ENCODE measurements at places on chromosomes 11 and 22. TPM values are rescaled to one million over a fixed set of nuclear protein-coding genes. Genes with fewer than 3 reads are reported as not detected.
A peak's percentile ranks its signal among the peaks of the same experiment; 100 is the strongest.

The KLHDC7B gene
- total RNA-seq, result not detected

DNA sequence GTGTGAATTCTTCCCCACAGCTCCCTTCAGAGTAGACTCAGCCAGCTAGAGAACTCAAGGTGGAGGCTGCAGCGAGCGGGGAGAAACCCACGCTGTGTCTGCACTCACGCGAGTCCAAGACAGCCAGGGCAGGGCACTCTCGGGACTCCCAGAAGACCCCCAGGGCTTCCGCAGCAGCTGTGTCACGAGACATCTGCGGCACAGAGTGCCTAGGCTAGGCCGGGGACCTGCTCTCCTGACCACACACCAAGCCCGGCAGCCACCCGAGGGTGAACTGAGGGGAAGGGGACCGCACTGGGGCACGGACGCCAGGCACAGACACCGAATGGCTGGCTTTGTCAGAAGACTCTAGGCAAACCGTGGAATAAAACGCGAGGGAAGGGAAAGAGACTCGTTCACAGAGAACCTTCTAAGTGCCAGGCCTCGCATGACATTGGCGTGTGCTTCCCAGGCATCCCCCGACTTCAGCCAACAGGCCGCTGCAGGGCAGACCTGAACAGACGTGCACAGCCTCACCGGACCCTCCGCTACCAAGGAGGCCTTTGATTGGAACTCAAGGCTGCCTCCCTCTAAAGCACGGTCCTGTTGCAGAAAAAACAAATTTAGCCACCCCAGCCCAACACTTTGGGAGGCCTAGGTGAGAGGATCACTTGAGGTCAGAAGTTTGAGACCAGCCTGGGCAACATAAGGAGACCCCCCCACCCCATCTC is 18.2 kb upstream of the MOB2 start:
- no peak for DNase-seq

DNA sequence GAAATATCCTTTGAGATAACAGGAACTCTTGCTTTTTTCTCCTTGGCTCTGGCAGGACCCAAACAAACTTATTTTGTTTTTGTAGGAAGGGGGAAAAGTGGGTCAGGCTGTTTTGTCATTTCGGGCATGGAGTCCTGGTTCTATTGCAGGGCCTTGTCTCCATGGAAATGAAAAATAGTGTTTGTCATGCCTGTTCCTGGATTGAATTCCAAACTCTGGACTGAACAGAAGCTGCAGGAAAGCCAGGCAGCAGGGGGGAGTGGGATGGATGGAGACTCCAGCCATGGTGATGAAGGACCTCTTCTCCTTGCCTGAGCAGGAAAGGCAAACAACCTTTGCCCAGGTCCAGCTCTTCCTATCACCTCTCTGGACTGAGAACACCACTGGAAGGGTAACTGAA is 87.0 kb downstream of the SCN3B start:
- DNase-seq, result no peak

DNA sequence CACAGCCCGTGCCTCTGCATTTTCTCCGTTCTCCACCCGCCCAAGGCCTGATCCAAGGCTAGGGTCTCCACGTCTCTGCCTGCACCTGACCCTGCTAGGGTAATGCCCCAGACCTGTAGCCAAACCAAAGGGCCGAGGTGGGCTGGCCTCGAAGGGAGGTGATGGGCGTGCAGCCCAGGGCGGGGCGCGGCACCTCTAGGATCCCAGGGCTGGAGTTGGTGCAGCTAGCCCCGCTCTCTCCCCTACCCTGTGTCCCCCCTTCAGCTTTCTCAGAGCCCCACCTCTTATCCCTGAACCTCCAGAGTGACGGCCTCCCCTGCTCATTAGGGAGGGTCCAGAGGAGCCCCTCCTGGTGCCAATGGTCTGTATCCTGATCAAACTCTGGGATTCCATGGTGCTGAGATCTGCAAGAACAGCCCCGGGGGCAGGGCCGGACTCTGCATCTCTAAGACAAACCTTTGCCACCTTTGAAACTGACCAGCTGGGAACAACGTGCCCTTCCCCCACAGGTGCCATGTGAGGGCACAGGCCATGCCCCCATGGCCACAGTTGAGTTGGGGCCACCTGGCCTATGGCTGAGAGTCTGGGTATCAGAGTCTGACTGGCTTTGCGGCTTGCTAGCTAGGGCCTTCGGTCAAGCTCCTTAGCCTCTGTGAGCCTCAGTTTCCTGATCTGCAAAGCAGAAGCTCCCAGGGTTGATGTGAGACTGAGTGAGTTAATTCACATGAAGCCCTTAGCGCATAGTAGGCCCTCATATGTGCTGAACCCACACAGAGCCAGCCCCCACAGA is 23.1 kb upstream of the CBX7 start:
- DNase-seq, result no peak

DNA sequence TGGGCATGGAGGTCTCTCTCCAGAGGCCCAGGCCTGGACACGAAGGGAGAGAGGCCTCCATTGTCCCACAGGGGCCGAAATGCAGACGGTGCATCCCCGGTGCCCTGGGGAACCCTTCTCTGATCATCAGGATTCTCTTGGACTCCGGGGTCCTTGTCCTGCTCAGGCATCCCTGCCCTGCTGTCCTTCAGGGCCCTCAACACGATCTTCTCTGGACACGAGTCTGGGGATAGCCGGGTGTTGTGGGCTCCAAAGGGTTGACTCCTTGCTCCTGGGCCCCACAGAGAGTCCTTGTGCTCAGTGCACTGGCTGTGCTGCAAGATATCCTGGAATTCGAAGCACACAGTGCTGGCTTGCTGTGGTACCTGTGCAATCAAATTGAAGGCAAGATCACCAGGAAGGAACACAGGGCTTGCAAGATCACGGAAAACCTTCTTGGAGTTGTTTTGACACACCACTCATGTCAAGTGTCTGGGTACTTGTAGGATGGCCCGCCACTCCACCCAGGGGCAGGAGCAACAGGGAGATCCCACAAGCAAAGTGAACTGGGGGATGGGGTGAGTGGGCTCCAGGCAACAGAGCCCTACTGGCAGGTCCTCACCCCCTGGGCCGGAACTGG is 61.3 kb upstream of the PRODH start:
- DNase-seq, result no peak

- DNase-seq, result peak; percentile 81
These were observed 1.6 kb upstream of the MCAM start for GRCh38 chr11:119318240-119319135.

The CNIH2 gene
- 0.54 TPM for total RNA-seq

DNA sequence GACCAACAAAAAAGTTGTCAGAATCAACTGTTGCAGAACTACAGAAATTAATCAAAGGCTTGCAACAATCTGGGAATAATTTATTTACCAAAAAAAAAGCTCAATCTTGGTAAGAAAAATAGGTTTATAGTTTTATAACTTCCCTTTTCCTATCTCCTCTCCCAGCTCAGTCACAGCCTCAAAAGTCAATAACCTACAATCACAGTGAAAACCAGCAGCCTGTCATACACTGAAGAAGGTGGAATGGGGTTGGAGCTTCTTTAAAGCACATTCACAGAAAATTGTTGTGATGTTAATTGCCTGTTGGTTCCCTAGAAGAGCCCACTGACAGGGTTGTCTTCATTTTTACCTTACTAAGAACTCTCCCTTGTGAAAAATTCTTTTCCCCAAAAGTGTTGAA is 50.7 kb upstream of the CEP126 start:
- DNase-seq, result no peak

The NAP1L4 gene
- 80.8 TPM for total RNA-seq

- no peak for DNase-seq
These were observed 113.4 kb upstream of the CRYBB3 start for GRCh38 chr22:25085930-25086901.

GRCh38 chr11:61549662-61550568 is 31.0 kb downstream of the SYT7 start:
- no peak for DNase-seq

The OR8A1 gene
- total RNA-seq, result not detected

- peak; percentile 57 for DNase-seq
These were observed 135.5 kb downstream of the ETS1 start for GRCh38 chr11:128451652-128452470.

The KDM4E gene
- total RNA-seq, result not detected

The P2RX3 gene
- not detected for total RNA-seq

GRCh38 chr22:26848244-26848920 is 191.0 kb downstream of the MIAT start:
- DNase-seq, result no peak

GRCh38 chr22:18021431-18021830 is 2.9 kb downstream of the MICAL3 start:
- DNase-seq, result no peak

The CCND1 gene
- total RNA-seq, result 748 TPM

The LRRC55 gene
- total RNA-seq, result not detected

The SMDT1 gene
- total RNA-seq, result 2.5 TPM

- no peak for DNase-seq
These were observed 30.6 kb downstream of the SDHAF2 start for GRCh38 chr11:61460474-61460881.

- no peak for DNase-seq
These were observed 6.7 kb downstream of the ANKRD13D start for GRCh38 chr11:67295846-67296245.

DNA sequence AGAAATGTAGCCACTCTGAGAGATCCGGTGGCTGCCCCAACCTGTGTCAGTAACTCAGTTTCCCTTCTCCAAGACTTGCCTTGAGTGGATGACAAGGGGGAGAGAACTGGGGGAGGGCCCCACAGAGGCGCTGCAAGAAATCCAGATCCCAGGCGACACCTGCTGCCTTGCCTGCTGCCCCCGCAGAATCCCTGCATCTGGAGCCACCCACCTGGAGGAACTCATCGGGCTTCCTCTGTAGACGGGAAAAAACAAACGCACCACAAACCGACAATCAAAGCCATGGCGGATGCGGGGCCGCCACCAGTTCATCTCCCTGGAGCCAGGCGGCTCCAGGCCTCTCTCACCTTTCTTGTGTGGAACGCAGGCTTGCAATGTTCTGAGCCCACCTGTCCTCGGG is 40.2 kb downstream of the MACROD1 start:
- DNase-seq, result no peak

DNA sequence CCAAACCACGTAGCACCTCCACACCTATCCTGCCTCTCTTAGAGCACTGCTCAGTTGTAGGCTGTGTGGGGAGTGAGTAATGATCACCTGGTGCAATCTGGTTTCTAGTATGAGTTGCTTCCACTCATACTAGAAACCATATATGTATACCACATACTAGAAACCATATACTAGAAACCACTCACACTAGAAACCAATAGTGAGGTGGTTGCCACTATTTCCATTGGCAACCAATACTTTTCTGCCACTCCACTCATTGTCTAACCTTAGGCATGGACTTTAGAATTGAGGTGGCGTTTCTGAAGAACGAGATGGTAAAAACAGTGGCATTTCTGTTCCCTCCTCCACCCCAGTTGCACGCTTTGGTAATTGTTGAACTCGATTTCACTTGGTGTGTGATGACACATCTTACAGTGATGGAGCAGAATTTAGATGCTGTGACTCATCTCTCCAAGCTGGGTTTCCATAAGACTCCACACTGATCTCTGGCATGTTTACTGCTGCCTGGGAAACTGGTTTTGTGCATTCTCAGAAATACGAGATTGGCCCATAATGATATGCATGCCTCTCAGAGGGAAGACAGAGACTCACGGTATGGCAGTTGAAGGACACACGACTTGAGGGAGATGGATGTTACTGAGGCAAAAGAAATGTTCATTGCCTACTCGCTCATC is 82.9 kb downstream of the KIRREL3 start:
- peak; percentile 99 for DNase-seq

GRCh38 chr11:133934599-133935550 is 21.9 kb downstream of the IGSF9B start:
- DNase-seq, result peak; percentile 19

GRCh38 chr11:31060880-31061279 is 308.7 kb downstream of the DCDC1 start:
- peak; percentile 3 for DNase-seq

The ANO3 gene
- total RNA-seq, result under 0.01 TPM

DNA sequence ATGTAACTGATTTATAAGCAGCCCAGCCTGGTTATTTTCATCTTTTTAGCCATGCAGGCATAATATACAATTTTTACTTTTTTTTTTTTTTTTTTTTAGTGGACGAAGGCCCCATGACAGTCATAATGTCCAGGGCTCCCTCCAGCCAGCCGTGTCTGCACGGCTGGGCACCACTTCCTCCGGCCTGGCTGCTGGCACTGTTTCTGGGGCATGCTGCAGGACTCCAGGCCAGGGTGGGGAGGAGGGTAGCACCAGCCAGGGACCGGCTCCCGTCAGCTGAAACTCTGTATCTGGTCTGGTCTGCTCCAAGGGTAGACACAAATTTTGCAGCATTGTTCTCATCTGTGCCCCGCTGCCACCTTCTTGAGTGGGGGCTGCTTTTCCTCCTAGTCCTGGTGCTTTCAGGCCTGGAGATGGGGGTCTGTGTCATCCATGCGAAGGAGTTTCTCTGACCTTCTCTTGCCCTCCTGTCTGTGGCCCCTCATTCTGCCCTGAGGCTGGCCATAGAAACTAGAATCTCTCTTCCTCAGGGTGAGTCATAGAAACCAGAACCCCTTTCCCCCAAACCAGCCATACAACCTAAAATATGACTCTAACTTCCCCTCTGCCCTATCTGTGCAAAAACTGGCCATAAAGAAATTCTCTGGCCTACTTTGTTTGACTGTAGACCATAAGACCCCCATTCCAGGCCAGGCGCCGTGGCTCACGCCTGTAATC is 9.2 kb upstream of the RRP7A start:
- DNase-seq, result no peak

DNA sequence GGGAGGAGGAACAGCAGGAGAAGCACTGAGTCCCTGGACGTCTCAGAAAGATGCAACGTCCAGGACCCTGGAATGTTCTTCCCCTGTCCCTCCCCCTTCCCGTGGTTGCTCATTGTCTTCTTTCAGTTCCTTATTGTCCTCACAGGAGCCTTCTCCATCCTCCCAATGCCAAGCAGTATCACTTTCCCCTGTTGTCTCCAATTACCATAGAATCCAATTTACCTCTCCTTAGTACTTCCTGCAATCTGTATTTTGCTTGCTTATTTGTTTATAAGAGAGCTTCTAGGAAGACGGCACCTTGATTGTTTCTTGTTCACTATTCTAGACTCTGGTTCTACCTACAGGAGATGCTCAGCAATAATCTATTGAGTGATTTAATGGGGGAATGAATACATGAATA is 1273.7 kb downstream of the LRRC4C start:
- DNase-seq, result no peak

- no peak for DNase-seq
These were observed 56.3 kb downstream of the MTNR1B start for GRCh38 chr11:93025558-93026255.

The RDX gene
- total RNA-seq, result 61.1 TPM

The CCDC88B gene
- 1.7 TPM for total RNA-seq

The RAG2 gene
- total RNA-seq, result not detected
